ENCODE measurements at places on chromosomes 16 and 17.

- no peak for DNase-seq
Measured at GRCh38 chr16:5072334-5073278, 963 bp downstream of the ALG1 start.

DNA sequence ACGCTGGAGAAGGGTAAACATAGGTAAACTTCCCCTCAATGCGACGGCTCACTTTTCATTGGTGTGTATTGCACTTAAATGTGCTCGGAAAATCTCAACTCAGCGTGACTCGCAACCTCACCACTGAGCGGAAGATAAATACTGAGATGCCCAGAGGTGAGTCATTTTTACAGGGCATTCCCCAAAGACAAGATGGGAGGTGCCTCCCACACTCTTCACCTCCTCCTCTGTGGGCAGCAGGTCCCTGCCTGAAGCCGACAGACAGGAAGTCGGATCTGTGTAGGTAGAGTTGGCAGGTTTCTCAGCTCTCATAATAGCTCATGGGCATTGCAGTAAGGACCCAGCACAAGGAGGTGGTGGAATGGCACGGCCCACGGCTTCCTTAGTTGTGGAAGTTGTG, 274.6 kb upstream of the HSBP1 start:
- peak; percentile 46 for DNase-seq

DNA sequence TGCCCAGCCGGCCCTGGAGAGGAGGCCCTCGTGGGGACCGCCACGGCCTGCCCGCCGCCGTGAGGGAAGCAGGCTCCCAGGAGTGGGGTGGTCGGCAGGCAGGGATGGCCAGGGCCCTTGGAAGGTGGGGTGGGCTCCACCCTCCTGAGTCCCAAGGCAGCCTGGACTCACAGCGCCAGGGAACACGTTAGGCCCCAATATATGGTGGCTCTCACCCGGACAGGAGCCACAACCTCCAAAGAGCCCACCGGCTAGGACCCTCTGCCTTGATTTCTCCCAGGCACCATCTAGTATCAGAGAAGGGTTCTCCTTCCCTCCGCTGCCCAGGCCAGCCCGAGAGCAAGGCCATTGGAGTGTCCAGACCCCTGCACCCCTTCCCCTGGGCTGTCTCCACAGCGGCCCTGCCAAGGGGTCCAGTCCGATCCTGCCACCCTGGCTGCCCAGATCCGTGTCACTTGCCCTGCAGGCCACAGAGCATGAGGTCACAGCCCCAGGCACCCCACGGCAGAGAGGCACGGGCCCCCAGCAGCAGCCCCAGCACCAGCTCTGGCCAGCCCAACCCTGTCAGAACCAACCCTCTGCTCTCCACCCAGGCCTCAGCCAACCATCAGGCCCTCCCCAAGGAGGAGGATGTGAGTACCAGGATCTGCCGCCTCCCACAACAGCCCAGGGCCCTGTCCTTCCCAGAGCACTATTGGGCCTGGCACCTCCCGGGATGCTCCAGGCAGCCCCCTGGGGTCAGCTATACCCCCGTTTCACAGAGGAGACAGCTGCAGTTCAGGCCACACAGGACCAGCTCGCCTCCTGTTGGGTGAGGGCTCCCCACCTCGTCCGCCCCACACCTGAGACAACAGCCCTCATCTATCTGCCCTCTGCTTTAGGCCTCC, 1.1 kb upstream of the AXIN1 start:
- no peak for DNase-seq

DNA sequence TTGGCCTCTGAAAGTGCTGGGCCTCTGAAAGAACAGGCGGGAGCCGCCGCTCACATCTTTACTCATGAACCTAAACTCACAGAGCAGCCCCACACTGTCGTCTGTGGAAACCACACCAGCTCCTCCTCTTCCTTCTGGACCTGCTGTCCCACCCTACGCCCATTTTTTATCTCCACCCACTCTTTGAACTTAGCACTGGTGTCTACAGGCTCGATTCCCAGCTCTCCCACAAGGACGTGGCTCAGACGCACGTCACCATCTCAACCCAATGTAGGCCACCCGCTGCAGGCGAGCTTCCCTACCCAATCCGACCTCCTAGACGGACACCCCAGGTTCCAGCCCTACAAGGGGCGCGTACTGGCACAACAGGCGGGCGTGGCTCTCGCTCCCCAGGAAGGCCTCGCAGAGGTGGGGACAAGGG, 62.2 kb downstream of the NXN start:
- peak; percentile 79 for DNase-seq

DNA sequence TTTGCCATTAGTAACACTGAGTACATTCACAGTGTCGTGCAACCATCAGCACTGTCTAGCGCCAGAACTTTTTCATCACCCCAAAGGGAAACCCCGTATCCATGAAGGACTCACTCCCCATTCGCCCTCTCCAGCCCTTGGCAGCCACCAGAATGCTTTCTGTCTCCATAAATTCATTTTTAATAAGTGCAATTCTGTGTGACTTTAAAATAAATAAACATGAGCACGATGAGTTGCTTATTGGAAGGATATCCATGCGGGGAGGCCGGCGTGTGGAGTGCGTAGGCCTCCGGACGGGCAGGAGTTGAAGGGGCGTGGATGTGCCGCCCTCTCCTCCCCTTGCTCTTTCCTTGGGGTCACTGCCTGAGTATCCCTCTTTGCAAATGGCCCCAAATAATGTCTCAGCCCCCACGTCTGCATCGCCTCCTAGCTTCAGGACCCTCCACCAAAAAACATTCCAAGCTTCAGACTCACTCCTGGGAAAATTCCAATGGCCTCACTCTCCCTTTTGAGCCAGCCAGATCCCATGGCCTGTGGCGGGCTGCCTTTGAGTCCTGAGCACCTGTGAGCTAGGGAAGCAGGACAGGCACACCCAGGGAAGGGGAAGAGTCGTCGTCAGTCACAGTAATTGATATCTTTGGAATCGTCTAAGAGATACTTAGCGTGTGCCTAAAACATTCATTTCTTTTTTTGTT, 306.3 kb downstream of the SEC14L1 start:
- no peak for DNase-seq

DNA sequence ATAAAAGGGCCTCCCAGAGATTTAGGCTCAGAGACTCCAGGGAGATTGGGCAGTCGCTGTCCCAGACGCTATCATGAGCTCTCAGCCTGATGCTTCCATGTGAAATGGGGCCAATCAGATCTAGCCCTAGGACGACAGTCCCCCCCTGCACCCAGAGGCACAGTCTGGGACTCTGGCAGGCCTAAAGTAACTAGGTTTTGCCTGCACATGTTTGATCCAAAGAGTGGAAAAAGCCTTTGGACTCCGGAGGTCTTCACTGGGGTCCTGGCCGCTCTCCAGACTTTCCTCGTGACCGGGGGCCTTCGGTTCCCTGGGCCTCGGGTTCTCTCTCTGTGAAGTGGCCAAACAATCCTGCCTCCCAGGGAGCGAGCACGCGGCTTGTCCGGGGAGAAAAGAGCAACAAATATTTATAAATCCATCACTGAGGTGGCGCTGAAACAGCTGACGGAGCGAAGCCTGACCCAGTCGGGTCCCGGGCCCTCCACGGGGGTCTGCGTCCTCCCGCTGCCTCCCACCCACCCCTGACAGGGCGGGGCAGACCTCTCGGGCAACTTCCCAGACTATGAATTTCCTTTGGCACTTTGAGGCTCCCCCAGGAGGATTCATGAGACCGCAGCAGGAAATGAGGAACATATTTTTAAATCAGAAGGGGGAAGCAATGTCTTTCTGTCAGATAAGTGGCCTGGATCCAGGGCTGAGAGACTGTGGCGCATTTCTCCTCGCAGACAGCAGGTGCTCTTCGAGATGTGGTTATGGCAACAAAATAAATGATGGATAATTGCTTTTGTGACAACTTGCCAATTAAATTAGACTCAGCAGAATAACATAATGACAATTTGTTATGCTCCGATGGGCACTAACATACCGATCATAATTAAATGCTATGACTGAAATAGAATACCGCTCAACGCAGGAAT, 38.9 kb downstream of the MRPS23 start:
- DNase-seq: peak; percentile 53

DNA sequence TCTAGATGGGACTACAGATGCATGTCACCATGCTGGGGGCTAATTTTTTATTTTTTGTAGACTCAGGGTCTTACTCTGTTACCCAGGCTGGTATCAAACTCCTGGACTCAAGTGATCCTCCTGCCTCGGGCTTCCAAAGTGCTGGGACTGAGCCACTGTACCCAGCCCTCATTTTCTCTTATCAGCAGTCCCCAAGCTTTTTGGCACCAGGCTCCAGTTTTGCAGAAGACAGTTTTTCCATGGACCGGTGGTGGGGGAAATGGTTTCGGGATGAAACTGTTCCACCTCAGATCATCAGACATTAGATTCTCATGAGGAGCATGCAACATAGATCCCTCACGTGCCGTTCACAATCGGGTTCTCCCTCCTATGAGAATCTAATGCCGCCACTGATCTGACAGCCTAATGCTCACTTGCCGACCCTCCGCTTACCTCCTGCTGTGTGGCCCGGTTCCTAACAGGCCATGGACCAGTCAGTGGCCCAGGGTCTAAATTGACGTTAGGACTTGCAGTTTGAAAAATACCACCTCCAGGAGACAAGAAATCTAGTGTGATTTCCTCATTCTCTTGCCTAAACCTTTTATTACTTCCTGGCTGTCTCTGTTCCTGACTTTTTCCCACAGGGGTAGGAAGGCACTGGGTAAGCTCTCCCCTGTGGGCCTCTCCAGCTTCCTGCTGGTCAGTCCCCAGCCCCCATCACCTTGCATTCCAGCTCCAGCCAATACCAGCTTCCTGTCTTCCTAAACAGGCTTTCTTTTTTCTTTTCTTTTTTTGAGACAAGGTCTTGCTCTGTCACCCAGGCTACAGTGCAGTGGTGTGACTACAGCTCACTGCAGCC, 9.3 kb upstream of the CNP start:
- DNase-seq: no peak

GRCh38 chr17:6241996-6242395, 171.8 kb downstream of the WSCD1 start:
- no peak for DNase-seq
